ENCODE measurements at places on chromosomes 6 and 20.

- no peak for DNase-seq
These were observed 68.6 kb upstream of the FOXP4 start for GRCh38 chr6:41477572-41477971.

GRCh38 chr6:158068893-158069799 lies 87.5 kb downstream of the SYNJ2 start:
- no peak for DNase-seq

DNA sequence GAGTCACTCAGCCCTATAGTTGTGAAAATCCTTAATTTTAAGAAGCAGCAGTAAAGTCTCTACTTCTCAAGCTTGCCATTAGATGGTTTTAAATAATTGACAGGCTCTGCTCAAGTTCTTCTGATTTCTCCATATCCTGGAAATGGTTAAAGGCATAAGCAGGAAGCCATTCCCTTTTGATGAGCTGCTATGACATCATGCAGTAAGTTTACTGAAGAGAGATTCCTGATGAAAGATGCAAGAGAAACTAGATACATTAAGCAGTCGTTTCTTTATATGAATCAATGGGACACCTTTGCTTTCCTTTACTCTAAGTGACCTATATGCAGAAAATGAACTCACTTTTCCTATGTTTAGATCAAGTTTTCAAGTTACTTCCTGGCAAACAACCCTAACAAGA lies 9.8 kb downstream of the POPDC3 start:
- no peak for DNase-seq

DNA sequence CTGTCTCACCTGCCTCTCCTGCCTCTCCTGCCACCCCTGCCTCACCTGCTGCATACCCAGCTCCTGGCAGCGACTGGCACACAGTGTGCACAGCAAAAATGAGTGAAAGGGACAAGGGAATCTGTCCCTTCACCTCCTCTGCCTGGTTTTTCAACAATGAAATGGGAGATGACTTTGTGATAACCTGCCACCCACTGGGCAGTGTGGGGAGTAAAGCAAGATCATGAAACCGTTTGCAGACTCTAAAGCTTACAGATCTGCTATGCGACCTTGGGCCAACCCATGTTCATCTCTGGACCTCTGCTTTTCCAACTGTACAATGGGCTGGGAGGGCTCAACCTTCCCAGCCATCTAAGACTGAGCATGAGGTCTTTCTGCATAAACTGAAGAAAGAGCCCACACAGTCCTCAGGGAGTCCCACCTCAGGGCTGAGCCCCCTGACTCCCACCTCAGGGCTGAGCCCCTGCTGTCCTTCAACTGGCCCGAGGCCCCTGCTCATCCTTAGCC lies 81.1 kb downstream of the RIPOR3 start:
- no peak for DNase-seq

DNA sequence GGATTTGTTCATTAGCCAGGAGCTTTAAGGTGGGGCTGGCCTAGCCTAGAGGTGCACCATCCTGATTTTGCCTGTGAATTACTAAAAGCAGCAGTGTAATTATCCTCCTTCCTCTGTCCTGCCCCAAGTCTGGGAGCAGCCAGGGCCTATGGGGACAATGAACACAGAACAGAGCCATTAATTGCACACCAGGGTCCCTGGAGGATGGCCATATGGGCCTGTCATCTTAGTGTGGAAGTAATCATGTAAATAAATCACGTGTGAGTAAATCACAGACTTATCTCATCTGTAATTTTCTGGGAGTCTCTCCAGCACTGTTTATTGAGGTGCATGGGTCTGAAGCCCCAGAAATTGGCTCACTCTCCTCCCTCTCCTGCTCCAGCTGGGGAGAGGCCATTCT lies 176.3 kb downstream of the LRFN2 start:
- DNase-seq = no peak

- no peak for DNase-seq
These were observed 348.1 kb upstream of the CITED2 start for GRCh38 chr6:139722530-139722929.

- no peak for DNase-seq
These were observed 345.0 kb downstream of the PTPRT start for GRCh38 chr20:42844751-42845150.

DNA sequence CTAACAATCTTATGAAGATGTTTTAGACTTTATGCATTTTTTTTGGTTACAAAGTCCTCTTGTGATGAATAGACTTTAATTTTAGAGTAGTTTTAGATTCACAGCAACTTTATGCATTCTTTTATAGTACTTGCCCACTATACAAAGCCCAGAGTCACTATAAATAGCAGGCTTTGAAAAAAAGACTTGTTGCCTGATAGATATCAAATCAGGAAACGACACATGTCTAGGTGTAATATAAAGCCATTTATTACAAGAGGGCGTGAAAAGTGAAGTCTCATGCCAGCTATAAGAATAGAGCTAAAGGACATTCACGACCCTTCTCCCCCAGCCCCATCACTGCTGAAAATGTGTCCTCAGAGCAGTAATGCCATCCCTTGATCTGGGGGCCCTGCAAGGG lies 78.0 kb upstream of the MRPS10 start:
- no peak for DNase-seq

GRCh38 chr6:168084465-168085160 lies 5.6 kb upstream of the FRMD1 start:
- no peak for DNase-seq

DNA sequence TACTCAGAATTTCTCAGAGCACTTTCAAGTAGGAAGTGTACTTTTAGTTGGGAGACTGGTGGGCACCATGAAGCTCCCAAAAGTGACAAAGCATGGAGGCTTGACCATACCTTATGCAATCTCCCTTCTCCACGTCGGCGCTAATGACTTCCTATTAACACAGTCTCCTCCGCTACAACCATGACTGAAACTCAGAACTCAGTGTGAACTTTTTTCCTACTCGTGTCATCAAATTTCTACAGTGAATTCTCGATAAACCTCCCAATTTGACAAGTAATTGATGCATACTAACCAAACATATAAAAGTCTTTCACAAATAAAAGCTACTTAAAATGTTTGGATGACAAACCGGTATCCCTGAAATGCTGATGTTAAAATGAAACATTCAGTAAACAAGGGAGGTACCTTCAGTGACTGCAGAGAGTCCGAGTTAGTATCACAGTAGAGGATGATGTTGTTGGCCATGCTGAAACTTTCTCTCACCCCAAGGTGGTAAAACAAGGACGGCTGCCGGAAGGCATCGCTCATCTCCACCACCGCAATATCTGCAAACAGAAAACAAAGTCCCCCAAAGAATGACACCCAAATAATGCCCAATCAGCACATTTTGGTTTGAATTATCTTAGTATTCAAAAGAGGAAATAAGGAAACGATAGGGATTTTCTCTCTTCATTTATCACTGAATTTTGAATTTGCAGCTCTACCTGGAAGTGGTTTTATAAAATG lies 72.1 kb downstream of the MAP3K5 start:
- no peak for DNase-seq

- DNase-seq = no peak
These were observed 6.3 kb downstream of the NRSN2 start for GRCh38 chr20:353166-353565.

DNA sequence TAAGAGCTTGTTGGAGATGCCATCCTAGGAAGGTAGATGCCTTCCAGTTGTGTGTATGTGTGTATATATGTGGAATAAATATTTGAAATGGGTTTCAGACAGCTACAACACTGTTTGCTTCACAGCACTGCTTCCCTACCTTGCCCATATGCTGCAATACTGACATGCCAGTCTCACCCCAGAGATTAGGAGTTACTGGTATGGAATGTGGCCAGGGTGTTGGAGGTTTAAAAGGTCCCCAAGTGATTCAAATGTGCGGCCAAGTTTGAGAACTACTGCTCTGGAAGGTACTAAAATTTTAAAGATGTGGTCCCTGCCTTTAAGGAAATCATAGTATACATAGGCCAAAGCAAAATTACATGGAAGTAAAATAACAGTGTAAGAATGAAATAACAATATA lies 39.5 kb downstream of the BCKDHB start:
- DNase-seq = no peak

DNA sequence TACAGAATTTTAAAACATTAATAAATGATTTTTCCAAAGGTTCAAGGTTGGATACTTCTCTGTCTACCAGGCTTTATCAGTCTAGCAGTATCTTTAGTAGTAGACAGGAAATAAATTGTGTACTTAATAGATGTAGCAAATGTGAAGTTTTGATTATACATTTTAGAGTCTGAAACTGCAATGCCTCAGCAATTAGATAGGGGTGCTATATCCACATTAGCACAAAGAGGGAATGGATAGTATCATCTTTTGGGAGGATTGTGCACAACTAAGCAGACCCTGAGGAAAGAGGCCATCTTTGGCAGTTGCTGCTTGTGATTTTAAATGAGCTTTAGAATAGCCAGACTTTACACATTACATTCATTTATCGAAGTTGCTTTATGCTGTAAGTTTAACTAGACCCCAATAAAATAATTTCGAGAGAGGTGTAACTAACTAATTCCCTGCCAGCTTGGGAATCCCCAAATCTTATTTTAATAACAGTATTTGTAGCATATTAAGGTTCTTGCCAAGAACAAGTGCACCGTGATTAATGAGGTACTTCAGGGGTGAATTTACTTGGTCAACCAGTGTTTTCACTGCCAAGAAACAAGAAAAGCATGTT lies 2.8 kb downstream of the KCNQ5 start:
- no peak for DNase-seq

DNA sequence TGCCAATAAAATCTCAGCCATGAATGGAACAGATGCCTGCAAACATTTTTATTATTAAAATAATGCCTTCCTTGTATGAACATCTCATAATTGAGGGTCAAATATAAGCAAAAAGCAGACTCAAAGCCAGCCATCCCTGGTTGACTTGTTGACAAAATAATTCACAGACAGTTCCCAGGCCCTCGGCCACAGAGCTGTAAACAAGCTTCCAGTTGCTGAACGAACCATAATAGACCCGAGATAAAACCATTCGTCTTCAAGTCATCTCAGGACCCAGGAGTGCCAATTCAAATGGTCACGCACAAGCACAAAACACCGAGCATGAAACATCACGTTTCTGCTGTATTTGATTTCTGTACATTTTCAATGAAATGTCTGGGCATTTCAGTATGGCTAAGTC lies 113.3 kb upstream of the CDYL start:
- no peak for DNase-seq

DNA sequence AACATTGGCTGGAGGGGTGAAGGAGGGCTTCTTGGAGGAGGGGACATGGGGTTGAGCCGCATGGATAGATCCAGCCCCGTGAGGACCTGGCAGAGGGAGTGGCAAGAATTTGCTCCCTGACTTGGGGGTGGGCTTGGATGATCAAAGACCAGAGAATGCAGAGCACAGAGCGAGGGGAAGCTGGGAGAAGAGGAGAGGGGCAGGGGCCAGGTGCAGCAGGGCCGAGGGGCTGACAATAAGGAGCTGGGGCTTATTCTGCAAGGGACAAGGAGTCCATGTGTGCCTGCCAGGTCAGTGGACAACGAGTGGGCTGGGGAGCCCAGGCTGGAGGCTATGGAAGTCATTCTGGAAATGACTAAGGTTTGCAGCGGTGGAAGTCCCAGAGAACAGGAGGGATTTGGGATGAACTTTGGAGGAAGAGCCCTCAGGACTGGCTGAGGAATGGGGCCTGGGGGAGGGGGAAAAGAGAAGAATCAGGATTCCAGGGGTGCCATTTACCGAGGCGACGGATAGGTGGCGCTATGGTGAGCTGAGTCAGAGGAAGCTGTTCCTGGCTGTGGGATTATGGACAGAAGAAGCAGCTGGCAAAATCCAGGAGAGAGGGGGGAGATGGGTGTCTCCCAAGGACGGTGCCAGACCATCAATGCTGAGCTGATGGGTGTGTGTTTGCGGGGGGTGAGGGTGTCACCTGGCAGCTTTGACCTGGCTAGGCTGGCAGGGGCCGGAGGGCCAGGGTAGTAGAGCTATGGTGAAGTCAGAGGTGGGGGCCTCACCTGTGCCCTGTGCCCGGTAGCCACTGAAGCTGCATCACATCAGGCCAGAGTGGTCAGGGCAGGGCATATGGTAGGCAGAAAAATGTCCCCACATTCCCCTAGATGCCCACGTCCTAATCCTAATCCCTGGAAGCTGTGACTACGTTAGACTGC lies 7.8 kb downstream of the KCNG1 start:
- DNase-seq = no peak
